Caco-2 (cell line): ENCODE measurements at places on chromosomes 6 and 20. TPM values are rescaled to one million over a fixed set of nuclear protein-coding genes. Genes with fewer than 3 reads are reported as not detected.

DNA sequence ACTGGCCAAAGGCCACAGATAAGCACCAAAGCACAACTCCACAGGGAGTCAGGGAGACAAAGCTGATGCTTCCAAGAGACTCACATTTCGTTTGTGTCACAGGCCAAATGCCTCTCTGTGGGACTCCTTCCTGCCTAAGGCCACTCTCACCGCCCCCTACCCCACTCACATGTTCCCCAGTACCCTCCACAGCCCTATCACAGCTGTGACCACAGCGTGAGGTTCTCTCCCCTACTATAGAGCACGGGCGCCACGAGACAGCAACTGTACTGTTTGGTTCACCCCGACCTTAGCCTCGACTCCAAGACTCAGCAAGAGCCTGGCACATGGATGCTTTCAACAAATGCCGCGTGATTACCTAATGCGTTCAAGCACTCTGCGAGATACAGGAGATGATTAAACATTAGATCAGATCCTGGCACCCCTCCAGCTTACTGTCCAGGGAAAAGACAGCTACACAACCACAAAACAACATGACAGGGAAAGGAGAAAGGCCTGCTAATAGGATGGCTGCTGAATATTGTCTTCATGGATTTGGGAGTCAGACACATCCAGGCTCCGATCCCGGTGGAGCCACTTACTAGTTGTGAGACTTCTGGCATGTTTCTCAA is 105.5 kb downstream of the AGPAT4 start:
- H3K4me3 ChIP-seq: no peak overlapping the region
- no peak for DNase-seq
- no peaks in the 10 kb centered on the region for H3K36me3 ChIP-seq
- H3K4me1 ChIP-seq: no peaks in the 10 kb centered on the region

GRCh38 chr6:164247106-164247505 is 832.6 kb downstream of the QKI start:
- H3K4me3 ChIP-seq: no peak overlapping the region
- H3K4me1 ChIP-seq: no peaks in the 10 kb centered on the region
- no peaks in the 10 kb centered on the region for H3K36me3 ChIP-seq
- H3K27ac ChIP-seq: no peak overlapping the region
- no peak for DNase-seq

LINC00237 gene
- total RNA-seq: 1.5 and 1.8 TPM in 2 replicates

OLIG3 gene
- total RNA-seq: 0.21 TPM in 1 of 2 replicates, not detected in the other

ETV7 gene
- 0.52 and 0.79 TPM in 2 replicates for total RNA-seq

KIAA1755 gene
- total RNA-seq: 0.19 and 0.20 TPM in 2 replicates
